ENCODE measurements at places on chromosomes 1 and 21. TPM values are rescaled to one million over a fixed set of nuclear protein-coding genes. Genes with fewer than 3 reads are reported as not detected.
A peak's percentile ranks its signal among the peaks of the same experiment; 100 is the strongest.

GRIK1 gene
- total RNA-seq = 4.1 TPM

SLAMF6 gene
- total RNA-seq = under 0.01 TPM

RNU1-3 gene
- under 0.01 TPM for total RNA-seq

ZNF695 gene
- total RNA-seq = 6.1 TPM

- no peak for DNase-seq
These were observed 38.8 kb upstream of the FAM3B start for GRCh38 chr21:41277846-41278245.

GRCh38 chr1:110620250-110620615, 14.1 kb upstream of the KCNA2 start:
- DNase-seq = no peak

GRCh38 chr1:217342105-217342504, 288.8 kb downstream of the GPATCH2 start:
- no peak for DNase-seq

GRCh38 chr1:116265931-116266863, 106.8 kb upstream of the ATP1A1 start:
- DNase-seq = no peak

LEFTY2 gene
- total RNA-seq = under 0.01 TPM

DNA sequence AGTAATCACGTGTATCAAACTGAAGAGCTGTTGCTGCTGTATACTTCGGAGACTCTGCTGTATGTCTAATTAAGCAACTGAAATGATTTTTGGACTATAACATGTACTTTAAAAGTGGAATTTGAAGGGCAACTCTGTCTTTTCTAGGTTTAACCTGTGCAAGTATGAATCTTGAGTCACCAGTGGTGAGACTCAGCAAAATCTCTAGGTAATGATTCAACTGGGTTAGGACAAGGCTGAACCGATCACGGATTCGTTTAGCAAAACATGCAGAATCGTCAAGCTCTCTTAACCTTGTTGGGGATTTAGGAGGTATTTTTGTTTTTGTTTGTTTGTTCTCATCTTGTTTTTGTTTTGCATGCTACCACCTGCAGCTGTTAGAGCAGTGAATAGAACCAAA, 149.6 kb downstream of the CYYR1 start:
- DNase-seq = no peak

TAS1R1 gene
- not detected for total RNA-seq

GRCh38 chr21:14453339-14454015, 70.5 kb upstream of the HSPA13 start:
- DNase-seq = no peak

- no peak for DNase-seq
These were observed 108.4 kb downstream of the NEK7 start for GRCh38 chr1:198265073-198265661.

DIO1 gene
- total RNA-seq = not detected

LCA5L gene
- total RNA-seq = under 0.01 TPM

- DNase-seq = no peak
These were observed 40.5 kb downstream of the EPHB2 start for GRCh38 chr1:22751124-22751531.

TEDDM1 gene
- total RNA-seq = not detected

- no peak for DNase-seq
These were observed 65.8 kb downstream of the LYPLAL1 start for GRCh38 chr1:219239518-219239917.

GRCh38 chr1:226949401-226949800, 9.3 kb downstream of the COQ8A start:
- no peak for DNase-seq

- no peak for DNase-seq
These were observed 7.8 kb upstream of the AMIGO1 start for GRCh38 chr1:109517337-109517736.

TMEM50A gene
- total RNA-seq = 186 TPM

DNALI1 gene
- 2.9 TPM for total RNA-seq

DNA sequence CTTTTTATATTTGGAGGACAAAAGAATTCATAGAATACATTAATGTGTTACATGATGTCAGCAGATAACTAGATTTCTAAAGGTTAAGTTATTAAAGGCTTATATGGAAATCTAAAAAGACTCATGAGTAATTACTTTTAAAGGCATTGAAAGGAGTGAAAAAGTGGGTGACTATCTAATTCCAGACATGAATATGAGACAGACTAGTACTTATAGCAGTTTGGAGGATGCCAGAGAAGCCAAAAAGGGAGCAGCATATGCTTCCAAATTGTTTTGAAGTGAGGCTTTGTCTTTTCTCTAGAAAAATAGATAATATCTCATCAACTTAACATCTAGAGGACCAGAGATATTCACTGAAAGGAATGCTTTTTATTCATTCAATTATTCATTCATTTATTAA, 275.5 kb upstream of the CACYBP start:
- no peak for DNase-seq

- no peak for DNase-seq
These were observed 5.5 kb downstream of the MORC3 start for GRCh38 chr21:36325373-36326010.

DNA sequence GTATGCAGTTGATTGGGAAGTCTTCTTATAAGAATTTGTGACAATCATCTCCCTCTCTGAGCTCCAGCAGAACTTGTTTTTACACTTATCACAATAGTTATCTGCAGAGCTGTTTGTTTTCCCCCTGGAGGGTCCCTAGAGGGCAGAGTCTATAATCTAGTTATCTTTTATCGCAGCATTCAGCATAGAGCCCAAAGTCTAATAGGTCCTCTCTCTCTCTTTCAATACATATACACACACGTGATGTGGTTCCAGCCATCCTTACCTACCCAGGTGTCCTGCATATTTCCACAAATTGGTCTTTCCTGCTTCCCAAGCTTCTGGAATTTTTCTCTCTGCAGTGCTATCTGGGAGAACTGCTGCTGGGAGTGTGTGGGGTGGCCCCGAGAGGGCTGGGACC, 229.6 kb upstream of the KIAA0040 start:
- DNase-seq = no peak

- DNase-seq = no peak
These were observed 167.4 kb downstream of the LRRC40 start for GRCh38 chr1:70038025-70038424.

DNA sequence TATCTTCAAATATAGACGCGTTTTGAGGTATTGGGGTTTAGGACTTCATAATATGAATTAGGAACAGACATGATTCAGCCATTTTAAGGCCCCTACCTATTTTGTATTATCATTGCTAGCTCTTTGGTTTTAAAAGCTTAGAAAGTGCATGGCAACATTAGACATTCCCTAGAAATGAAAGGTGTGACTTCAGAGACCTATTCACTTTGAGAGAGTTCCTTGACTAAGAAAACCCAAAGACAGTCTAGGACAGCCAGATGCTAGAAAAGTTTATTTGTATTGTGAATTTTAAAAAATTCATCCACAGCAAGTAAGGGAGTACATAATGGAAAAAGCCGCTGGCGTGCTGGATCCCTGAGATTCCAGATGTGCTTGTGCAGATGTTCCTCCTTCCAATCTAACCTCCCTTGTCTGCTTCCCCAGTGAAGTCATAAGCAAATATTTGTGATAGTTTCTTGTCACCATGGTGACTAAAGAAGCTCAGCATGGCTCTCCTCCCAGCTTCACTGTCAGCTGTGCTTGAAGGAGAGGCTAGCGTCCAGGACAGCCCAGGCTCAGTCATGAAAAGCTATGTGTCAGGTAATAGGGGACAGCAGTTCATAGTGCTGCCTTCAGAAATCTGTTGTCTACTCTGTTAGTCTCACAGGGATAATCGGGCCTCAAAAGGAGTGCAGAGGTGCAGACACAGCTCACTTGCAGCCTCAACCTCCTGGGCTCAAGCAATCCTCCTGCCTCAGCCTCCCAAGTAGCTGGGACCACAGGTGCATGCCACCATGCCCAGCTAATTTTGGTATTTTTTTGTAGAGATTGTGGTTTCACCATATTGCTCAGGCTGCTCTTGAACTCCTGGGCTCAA, 34.8 kb downstream of the KPNA6 start:
- peak; percentile 15 for DNase-seq
